Lung (tissue), 17 donors: ENCODE measurements at places on chromosomes 2 and 18.

- peak; percentile 97 for DNase-seq
Observed at GRCh38 chr18:48951448-48952286, 902 bp upstream of the SMAD7 start.

- DNase-seq, result peak; percentile 14
Observed at GRCh38 chr2:98601532-98602132, 6.7 kb downstream of the COA5 start.

DNA sequence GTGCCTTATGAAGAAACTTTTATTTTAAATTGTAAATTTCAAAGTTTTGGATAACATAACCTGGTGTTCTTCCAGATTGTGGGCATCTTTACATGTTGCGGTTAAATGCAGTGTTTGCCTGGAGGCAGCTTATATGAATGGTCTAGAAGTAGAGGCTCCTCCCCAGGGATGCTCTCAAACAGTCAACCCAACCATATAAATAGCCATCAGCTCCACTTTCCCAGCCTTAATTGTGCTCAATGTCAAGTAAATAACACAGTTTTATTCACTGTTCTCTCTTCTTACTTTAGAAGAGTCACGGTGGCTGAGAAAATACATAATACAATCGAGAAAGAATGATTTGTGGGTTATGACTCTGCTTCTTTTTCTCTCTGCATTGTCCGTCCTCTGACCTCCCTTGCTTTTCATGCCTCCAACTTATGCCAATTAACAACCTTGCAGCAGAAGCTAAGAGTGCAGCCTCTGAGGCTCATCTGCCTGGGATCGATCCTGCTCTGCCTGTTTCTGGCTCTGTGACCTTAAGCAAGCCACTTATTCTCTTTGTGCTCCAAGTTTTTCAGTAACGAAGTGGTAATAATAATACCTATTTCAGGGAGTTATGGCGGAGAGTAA is 100.3 kb downstream of the DAW1 start:
- no peak for DNase-seq

DNA sequence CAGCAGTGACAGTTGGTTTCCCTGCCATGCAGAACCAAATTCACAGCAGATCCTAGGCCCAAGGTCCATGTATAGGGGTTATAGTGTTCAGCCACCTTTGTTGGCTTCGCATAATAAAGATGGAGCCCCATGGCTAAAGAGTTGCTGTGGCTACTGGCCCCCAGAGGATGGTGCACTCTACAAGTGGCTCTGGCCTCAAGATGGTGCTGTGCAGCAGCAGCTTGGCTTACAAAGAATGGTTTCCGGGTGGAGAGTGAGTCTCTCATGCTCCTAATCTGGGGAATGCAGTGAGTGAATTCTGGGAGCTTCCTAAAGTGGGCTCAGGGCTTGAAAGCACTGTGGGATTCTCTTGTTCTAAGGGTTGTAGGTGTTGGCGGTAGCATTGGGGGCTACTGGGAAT is 1199.7 kb downstream of the CNTNAP5 start:
- no peak for DNase-seq

DNA sequence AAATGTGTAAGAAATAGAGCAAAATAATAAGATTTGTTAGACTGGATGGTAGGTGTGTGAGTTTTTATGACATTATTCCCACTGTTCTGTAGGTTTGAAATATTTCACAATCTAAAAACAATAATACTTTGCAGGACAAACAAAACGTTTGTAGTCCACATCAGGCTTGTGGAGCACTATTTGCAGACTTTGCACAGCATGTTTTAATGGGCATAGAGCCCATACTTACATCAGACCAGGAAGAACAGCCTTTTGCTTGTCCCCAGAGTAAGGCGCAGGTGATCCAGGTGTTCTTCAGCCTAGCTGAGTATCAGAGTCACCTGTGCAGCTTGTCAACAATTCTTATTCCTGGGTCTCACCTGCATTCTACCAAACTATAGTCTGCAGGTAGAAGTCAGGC is 9.1 kb upstream of the STK39 start:
- no peak for DNase-seq

- DNase-seq, result peak; percentile 44
Observed at GRCh38 chr2:106701203-106702022, 184.6 kb downstream of the ST6GAL2 start.

DNA sequence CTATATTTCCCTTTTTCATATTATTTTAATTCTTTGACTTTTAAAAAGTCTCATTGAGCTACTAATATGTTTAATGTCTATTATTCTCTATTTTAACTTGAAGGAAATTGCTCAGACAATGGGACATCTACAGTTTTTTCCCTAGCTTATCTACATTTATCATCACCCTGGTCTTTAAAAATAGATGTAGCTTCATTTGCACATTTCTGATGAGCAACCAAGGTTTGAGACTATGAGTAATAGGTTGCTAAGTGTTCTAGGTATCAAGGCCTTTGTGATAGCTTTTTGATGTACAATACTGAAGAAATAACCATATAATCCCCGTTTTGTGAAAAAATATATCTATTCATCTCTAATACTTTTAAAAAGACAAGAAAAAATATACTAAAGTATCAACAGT is 47.0 kb downstream of the STAT4 start:
- DNase-seq, result no peak

DNA sequence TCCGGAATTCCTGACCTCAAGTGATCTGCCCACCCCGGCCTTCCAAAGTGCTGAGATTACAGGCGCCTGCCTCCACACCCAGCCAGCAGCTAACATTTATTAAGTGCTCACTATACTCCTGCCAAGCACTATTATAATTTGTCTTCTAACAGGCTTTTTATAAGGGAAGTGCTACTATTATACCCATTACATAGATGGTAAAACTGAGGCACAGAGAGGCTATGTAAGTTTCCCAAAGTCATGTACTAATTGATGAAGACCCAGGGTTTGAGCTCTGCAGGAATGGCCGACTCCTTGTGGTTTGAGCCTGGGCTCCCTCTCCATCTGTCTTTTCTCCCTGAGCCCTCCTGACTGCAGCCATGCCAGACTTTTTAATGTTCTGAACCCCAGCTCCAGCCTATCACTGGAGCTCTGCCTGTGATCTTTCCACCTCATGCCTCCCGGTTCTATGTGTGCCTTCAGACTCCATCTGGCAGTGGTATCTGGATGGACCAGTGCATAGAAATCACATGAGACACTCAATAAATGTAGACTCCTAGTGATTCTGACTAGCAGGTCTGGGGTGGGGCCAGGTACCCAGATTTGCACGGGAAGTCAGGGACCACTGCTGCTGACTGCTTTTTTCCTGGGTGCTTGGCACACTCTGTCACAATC is 197.1 kb downstream of the NEDD4L start:
- no peak for DNase-seq

DNA sequence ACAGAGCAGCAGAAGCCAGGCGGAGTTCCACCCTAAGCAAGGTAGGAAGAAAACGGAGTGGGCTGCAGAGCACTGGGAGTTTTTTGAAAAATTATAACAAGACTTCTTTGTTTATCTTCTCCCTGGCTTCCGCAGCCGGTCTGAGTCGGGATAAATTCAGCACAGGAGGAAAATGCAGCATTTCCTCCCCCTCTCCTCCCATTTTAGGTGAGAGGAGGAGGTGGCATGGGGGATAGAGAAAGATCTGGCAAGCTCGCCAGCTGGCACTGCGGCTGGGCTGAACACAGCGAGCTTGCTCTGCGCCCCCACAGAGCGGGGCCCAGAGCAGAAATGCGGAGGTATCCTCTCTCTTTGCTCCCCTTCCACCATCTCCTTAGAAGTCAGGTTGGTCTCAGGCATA is 17.7 kb upstream of the CHRNA1 start:
- DNase-seq, result no peak

DNA sequence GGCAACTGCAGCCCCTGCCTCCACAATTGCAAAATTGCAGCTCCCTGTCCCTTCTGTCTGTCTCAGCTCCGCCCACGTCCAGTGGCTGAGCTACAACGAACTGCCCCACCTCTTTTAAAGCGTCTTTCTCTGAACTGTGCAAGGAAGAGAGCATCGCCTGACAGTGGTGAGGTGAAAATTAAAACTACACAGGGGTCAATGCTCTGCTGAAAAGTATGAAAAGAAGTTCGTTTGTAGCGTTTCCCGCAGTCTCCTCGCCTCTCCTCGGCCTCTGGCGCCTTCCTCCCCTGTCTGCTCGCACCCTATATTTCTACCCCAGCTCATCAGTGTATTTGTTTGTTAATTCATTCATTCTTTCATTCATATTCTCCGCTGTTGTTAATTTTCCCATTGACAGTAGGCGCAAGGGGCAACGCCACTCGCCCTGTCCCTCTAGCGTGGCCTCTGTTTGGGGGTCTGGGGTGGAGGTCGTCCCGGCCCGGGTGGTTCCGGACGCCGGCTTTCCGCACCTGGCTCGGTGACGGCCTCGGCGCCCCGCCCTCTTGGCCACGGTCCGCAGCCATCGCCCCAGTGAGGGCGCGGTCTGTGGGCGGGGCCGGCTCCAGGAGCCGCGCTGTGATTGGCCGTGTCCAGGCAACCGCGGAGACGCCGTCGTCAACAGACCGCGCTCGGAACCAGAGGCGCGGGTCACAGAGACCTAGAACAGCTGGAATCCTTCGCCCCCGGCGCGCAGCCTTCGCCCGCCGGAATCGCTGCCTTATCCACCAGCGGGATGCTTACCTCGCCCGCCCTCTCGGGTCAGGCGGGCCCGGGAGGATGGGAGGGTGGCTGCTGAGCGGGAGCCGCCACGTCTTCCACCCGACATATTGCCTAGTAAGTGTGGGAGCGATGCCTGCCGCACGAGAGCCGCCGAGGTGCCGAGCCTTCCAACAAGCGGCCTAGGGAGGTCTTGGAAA is at the start of gene VWA3B:
VWA3B (plus strand) TSS at position 677 of the 956 bp plus-strand sequence. CDS start 5,926 bp downstream, outside the sequence.
- peak; percentile 75 for DNase-seq

- no peak for DNase-seq
Observed at GRCh38 chr2:52936029-52936428, 831.6 kb upstream of the CHAC2 start.

- DNase-seq, result no peak
Observed at GRCh38 chr2:29105375-29105774, 9.8 kb upstream of the CLIP4 start.

DNA sequence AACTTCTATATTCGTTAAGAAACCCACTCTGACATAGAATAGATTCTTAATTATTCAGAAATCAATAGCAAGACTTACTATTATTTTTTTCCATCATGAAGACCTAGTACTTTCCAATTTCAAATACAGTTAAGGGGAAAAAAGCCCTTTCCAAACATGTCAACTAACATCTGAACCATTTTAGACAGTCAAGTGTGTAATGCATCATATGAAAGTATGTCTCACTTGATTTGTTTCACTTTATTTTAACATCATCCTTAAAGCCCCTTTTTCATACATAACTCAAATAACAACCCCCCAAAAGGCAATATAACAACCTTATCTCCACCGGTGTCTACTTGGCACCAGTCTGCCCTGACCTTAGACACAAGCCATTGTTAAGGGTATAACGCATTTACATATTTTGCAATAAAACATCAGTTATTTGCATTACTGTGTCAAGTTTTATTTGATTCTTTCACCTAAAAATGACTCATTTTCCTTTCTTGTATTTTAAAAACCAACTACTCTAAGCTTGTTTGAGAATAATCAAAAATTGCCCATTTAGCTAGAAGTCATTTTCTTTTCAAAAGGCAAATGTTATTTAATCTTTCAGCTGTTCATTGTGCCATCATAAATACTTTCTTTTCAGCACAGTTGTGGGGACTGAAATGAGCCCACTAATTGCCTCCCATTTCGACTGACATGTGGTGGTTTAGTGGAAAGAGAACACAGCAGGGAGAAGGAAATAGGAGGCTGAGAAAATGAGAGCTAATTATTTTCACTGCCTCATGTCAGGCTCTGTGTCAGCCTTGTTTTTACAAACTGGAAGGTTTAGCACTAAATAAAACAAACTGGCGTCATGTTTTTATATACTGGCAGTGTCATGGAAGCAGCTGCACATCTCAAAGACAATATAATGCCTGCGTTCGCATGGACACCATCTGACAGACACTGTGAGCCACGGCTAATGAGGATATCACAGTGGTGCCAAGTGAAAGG is 104.7 kb upstream of the CDCA7 start:
- DNase-seq, result peak; percentile 40

DNA sequence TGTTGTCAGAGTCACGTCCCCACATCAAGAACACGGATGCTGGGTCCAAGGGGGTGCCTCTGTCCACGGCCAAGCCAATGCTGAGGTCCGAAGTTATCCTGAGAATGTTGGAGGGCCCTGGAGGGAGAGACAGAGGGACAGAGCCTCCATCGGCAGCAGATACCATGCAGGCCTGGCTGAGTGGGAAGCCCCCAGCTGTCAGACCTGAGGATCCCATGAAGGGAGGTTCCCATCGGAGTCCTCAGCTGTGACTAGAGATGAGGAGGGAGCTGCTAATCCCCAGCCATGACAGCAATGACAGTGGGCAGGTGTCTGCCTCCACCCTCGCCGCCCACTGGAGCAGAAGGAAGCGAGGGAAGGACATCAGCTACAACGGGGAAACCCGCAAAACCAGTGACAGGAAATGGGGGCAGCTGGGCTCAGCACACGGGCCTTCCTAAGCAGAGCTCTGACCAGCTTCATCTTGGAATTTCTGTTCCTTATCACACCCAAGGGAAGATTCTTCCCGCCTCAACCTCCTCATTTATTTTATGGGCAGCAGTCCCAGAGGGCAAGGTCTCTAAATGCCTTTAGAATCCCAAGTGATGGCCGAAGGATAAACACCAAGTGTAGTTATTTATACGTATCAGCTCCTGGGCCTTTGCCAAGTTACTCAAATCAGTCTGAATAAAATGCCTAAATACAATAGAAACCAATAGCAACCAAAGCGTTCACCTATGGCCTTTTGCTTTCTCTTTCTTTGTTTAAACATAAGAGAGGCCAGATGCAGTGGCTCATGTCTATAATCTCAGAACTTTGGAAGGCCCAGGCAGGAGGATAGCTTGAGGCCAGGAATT is 32.2 kb downstream of the FAM178B start:
- DNase-seq, result peak; percentile 80

DNA sequence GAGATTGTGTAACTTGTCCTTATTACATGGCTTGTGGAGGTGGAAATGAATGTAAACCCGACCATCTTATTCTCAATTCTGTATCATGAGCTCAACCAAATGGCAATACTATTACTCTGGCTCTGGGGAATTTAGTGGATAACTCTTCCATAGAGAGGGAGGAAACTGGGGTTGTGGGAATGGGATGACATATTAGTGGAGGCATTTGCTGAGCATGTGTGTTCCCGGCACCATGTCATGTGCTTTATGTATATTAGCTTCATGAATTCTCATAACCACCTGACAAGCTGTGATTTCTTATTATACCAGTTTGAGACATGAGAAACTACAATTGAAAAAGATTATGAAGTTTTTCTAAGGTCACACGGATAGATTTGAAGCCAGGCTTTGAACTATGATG is 112.8 kb upstream of the TMEFF2 start:
- DNase-seq, result no peak
